ENCODE measurements at places on chromosomes 13 and 19.

- no peak for DNase-seq
Observed at GRCh38 chr13:99812625-99813024, 158.9 kb downstream of the ZIC5 start.

- DNase-seq = no peak
Observed at GRCh38 chr19:44050740-44051649, 841 bp upstream of the ZNF223 start.

DNA sequence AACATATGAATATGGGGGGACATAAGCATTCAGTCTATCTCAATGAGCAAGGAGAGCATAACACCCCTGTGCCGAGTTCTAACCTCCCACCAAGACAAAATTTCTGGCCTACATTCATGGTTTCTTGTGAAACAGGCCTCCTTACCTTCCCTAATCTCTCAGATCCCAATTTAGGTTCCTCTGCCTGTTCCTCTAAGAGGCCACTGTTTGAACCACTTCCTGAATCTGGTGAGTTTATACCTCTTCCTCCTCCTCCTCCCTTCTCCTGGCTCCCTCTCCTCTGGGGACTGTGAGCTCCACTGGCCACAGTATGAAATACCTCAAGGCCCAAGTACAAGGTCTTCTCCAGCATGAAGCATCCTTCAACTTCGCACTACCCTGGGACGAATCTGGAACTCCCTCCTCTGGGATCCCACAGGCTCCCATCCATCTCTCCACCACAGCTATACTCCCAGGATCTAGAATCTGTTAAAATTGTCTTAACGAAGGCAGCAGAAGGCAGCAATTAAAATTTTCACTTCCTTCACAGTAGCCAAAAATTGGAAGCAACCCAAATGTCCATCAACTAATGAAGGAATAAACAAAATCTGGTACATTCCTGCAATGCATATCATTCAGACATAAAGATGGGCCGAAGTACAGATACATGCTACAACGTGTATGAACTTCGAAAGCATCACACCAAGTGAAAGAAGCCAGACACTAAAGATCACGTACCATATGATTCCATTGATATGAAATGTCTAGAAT, 7.8 kb upstream of the SIGLECL1 start:
- no peak for DNase-seq

DNA sequence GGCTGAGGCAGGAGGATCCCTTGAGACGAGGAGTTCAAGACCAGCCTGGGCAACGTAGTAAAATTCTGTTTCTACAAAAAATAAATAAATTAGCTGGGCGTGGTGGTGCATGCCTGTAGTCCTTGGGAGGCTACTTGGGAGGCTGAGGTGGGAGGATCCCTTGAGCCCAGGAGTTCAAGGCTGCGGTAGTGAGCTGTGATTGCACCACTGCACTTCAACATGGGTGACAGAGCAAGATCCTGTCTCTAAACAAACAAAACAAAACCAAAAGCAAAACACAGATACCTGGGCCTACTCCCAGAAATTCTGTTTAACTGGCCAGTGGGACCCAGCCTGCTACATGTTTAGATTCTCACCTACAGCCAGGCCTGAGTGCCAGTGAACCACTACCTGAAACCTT, 74.6 kb upstream of the MEDAG start:
- no peak for DNase-seq

DNA sequence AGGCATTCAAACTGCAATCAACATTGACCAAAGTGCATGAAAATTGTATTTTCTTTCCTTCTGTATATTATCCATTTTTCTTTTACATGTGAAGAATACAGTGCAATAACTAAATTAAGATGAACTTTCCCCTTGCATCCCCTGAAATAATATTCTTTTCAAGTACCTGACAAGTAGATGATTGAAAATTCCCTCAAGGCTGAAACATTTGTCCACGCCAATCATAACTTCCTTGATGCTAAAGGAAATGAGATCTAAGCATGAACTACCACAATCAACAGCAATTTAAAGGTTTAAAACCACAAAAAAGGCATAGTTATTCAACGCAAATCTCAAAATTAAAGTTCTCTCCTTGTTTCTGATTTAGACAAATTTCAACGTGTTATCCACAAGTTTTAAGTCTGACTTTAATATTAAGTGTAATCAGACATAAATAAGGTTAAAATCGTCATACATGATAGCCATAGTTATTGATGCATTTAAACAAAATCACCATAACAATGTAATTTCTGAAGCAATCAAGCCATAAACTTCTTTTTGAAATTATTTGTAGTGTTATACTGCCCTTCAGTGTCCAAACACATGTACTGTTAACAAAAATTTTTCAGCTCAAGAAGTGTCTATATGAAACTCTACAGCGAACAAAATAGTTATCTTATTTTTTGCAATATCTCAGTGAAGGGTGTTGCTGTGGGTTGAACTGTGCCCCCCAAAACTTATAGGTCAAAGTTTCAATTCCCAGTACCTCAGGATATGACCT, 169.5 kb downstream of the DCLK1 start:
- DNase-seq = no peak

DNA sequence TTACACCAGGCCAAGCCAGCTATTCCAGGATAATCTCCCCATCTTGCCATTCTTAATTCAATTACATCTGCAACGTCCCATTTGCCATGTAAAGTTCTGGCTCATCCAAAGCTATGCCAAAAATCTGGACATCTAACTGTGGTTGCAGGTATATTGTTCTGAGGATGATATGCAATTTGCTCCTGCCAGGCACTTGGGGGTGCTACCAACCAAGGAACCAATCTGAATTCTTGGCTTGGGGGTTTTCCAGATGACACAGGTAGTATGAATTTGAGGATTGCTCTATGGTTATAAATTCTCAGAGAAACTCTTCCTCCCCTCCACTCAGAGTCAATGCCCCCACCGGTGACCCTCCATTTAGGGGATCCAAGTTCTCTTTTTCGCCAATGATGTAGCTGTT, 33.0 kb downstream of the CRYL1 start:
- DNase-seq = peak; percentile 45

GRCh38 chr13:50948601-50949000, 39.0 kb downstream of the RNASEH2B start:
- no peak for DNase-seq

DNA sequence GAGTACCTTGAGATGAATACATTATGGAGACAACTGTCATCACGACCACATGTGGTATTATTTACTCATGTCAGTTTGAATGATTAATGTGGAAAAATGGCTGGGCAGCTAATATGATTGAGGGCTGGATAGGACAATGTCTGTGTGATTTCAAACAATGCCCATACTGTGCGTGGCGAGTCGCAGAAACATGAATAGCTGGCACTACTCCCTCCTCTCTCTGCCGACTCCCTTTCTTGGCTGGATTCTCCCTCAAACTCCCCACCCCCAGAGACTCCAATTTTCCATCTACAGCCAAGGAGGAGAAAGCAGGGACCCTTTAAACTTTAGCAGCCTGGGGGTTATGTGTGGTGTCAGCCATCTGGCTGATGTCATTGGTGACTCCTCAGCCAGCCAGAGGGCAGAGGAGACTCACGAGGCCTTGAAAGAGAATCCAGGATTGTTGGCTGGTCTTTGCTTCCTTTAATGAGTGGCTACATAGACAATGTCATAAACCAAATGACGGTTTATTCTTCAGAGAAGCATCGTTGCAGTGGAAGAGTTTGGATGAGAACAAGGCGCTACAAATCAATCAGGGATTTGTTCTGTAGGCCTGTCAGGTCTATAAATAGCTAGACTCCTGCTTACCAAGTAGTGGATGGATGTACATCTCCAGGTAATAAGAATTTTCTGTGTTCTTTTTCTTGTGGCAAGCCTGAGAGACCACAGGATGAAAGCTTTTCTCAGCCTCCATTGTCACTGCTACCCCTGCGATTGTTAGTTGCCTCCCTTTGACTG, 165.6 kb downstream of the DLEU7 start:
- DNase-seq = no peak

DNA sequence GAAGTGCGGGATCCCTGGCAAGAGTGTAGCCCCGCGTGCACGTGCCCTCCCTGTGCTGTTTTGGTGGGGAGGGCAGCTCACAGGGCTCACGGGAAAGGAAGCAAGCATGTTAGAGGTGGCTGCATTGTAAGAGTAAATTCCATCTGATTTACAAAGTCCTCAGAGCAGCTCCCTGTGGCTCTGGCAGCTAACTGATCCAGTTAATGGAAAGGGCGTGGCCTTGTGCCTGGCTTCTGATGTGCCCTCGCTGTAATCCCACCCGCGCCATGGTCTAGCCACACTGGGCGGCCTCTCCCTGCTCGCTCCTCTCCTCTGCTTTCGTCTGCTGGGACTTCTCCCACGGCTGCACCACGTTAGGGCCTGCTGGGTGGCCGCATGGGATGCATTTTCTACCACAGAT, 258.5 kb downstream of the FGF9 start:
- DNase-seq = no peak

DNA sequence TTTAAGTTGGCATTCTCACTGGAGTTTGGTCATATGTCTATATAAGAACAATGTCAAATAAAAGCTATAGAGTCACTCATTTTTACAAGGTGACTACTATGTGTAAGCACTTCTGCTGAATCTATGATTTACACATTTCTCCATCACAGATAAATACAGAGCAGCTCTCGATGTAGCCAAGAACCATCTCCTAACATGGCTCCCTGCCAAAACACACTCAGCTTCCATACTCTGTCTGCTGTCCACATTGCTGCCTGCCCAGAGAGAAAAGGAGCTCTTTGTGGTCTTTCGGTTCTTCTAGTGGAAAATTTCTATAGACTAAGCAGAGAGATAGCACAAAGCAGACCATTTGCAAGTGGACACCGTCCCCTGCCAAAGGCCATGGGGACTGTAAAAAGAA, 190.9 kb upstream of the KLF12 start:
- DNase-seq = no peak

DNA sequence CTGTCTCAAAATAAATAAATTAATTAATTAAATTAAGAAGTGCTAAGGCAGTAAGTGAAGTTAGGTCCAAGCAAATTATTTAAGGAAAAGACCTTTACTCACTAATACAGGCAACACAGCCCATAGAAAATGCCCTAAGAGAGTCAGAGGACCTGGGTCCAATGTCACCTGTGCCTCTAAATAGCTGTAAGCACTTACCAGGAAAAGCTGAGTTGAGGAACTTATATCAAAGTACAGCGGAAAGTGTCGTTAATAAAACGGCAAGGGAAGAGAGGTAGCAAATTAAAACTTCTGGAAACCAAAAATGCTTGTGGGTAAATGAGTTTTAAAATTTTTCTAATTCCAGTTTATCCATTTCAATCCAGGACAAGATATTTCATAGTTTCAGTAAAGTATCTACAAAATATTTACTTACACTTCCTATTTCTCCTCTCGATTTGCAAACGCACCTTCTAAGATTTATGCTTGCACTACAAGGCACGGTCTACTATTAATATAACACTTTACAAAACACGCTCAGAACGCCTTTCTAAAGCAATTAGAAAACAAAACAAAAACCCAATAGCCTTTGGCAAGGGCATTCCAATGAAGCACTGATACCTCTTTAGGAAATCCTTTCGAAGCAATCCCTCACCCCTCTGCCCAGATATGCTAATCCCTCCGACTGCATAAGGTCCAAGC, 963 bp downstream of the VPS36 start:
- no peak for DNase-seq

- no peak for DNase-seq
Observed at GRCh38 chr13:113448545-113448884, 4.8 kb downstream of the ADPRHL1 start.

DNA sequence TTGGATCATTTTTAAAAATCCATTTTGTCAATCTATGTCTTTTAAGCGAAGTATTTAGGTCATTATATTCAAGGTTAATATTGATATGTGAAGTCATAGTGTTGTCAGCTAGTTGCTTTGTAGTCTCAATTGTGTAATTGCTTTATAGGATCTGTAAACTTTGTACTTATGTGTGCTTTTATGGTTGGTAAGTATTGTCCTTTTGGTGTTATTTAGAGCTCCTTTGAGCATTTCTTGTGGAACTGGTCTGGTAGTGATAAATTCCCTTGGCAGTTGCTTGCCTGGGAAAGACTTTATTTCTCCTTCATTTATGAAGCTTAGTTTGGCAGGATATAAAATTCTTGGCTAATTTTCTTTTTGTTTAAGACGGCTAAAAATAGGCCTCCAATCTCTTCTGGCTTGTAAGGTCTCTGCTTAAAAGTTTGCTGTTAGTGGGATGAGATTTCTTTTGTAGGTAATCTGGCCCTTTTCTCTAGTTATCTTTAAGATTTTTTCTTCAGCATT, 368.8 kb downstream of the SPRY2 start:
- no peak for DNase-seq

GRCh38 chr19:15962319-15962718, 13.5 kb downstream of the OR10H4 start:
- no peak for DNase-seq

- no peak for DNase-seq
Observed at GRCh38 chr19:5192568-5192967, 148.0 kb downstream of the PTPRS start.

DNA sequence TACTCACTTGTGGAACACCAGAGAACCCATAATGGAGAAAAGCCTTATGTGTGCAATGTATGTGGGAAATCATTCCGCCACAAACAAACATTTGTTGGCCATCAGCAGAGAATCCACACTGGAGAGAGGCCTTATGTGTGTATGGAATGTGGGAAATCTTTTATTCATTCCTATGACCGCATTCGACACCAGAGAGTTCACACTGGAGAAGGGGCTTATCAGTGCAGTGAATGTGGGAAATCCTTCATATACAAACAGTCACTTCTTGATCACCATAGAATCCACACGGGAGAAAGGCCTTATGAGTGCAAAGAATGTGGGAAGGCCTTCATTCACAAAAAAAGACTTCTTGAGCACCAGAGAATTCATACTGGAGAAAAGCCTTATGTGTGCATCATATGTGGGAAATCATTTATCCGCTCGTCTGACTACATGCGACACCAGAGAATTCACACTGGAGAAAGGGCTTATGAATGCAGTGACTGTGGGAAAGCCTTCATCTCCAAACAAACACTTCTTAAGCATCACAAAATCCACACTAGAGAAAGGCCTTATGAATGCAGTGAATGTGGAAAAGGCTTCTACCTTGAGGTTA, 10.9 kb downstream of the ZNF549 start:
- no peak for DNase-seq

GRCh38 chr13:38617936-38618335, 68.9 kb upstream of the FREM2 start:
- DNase-seq = no peak

DNA sequence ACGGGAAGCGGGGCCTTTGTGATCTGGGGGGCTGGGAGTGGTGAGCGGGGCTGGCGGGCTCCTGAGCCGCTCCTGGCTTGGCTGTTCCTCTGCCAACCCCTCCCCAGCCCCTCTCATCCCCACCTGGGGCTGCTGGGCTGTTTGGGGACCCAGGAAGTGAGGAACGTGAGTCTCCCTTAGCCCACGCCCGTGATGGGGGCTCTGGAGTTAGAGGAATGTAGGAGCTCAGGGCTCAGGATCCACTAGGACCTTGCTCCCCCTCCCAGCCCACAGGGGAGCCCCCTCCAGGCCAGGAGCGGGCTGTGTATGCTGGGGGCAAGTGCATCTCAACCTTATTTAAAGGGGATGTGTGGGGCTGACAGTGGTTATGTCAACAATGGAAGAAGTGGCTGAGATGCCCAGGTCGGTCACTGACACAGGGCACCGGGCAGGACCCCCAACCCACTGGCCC, 134.1 kb downstream of the URI1 start:
- no peak for DNase-seq

- DNase-seq = no peak
Observed at GRCh38 chr13:30608364-30608763, 9.4 kb upstream of the USPL1 start.

Measured in CD4-positive, alpha-beta T cell treated with Interleukin-15 for 4 hours (primary cell).